HS-5 (cell line): ENCODE measurements at places on chromosomes 16 and 17.

DNA sequence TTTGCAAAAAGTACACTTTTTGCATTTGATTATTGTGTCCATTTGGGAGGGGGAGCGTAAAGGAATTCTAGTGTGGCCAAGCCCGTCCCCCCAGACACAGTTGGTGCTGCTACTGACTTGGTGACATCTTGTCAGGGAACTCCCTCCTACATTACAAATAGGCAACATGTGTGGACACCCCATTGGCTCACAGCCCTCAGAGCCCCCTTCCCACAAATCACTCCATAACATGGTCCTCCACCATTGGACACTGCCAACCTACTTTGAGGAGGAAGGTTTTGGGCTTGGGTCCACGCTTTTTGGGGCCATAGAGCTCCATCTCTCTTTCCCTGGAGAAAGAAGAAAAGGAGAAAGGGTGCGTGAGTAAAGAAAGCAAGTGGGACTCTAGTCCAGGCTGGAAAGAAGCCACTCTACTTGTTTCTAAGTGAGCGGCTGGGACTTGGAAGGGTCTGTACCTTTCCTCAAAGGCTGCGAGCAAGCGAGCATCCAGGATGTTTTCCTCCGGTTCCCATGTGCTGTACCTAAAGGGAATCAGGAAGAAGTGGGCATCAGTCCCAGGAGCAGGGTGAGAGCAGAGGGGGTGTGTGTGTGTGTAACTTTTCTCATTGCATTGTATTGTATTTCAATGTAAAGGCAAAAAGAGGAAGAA is 958 bp downstream of the CBX8 start:
- no peak for DNase-seq

- DNase-seq, result no peak
Measured at GRCh38 chr17:70535986-70536385, 366.7 kb downstream of the KCNJ2 start.

DNA sequence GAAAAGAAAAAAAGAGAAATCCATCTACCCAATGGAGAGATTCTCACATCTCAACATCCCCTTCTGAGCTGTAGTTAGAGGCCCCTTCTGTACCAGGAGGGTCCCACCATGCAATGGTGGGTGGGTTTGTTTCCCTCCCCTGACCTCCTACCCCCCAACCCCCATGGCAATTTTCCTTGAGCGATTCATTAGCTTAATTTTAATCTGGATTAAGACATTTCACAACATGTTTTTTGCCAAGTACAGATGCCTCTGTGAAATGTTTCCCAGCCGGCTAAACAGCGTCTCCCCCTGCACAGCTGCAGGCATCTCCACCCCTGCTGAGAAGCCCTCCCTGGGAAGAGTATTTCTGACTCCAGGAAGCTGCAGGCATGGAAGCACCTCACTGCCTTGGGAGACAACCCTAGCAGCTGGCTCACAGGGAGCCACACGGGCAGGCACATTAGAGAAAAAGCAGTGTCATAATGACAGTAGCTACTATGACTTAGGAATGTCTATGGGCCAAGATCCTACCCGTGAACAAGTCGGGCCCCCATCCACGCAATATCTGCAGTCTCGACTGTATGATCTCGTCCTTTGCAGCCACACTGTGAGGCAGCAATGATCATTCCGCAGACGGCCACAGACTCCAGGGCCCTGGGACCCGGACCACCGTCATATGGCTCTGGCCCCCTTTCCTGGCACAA is 117.3 kb downstream of the ADCY9 start:
- no peak for DNase-seq

DNA sequence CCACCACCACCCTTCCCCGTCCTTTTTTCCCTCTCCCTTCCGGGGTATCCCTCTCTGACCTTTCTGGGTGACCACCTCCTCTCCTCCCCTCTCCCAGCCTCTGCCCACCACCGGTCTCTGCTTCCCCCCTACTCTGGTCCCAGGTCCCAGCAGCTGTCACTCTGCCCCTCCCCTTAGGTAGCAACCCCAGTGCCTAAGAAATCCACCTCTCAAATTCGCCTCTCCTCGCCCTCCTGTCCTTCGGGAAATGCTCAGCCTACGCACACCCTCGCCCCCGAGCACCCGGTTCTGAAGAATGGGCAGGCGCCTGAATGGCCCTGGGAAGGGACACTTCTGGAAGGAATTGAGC is 775 bp upstream of the SP6 start:
- DNase-seq, result no peak

DNA sequence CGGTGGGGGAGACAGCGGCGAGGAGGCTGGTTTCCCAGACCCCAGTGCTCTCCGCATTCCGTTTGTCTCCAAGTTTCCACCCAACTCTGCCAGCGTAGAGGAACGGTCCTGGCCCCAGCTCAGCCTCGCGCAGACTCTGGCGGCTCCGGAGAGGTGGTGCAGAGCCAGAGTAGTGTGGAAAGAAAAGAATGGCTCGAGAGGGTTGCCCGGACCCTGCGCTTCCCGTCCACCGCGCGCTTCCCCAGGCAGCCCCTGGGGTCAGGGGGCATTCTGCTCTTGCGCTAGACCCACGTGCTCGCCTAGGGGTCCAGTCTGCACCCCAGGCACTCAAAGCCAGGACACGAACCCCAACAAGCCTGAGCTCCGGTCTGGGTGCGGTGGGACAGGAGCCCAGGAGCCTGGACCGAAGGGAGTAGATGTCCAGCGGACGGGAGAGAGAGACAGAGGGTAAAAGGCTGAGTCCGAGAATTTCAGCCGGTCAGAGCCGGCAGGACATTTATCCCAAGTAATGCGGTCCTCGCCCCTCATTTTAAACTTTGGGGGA is 3.8 kb downstream of the PMP22 start:
- DNase-seq, result no peak

DNA sequence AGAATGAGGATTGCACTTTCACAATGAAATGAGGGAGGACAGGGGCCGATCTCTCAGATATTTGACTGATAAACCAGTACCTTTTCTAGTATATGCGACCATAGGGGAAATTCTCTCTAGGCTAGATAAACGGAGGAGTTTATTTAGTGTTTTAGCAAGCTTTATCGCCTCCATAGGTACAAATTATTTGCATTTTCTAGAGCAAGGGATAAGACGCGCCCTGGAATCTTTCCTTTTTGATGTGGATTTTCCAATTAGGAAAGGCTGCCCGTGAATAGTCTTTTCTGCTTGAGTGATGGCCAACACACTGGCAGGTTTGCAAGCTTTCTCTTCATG is 351 bp upstream of the GDPD1 start:
- DNase-seq, result no peak

- DNase-seq, result peak; percentile 87
Measured at GRCh38 chr16:30997725-30998711, 12.4 kb downstream of the STX1B start.

DNA sequence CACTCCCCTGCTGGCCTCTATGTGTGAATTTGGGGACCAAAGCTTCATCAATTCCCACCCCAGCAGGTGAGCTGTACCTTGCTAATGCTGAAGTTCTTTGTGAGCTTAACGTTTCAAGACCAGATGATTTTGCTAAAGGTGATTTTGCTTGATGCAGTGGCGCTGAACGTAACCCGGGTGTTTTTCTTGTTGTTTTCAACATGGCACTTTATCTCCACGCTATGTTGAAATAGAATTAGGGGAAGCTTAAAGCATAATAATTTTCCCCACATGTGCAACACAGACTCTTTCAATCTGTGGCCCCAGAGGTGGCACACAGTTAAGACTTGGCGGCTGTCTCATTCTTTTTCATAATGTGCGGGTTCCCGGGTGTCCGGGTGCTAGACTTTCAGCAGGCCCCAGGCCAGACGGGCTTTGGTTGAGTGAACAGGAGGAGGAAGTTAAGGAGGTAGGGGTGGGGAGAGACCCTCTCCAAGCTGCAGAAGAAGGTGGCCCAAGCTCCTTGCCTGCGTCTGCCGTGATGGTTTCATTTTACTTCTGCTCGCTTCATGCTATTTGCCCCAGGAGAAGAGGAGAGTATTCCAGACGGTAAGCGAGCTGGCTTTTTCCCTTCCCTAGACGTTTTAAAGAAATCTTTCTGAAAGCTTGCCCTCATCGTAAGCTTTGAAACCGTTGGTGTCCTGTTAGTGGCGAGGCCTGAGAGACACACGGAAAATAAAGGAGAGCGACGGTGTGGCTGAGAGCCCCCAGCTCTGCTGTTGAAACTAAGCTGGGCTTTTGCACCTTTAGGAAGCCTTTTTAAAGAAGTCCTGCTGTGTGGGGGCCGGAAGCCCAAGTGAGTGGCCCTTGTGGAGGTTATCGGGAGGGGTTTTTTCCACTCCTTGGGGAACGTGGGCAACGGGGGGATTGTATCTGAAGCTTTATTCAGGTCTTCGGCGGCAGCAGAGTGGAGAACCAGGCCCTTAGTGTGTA is 4.2 kb downstream of the FOXC2 start:
- no peak for DNase-seq

- DNase-seq, result no peak
Measured at GRCh38 chr16:852451-853185, 52.1 kb upstream of the GNG13 start.

- no peak for DNase-seq
Measured at GRCh38 chr17:19366637-19366972, 4.1 kb upstream of the B9D1 start.
